ENCODE measurements at places on chromosomes 6 and 20.

GRCh38 chr20:34037121-34037520 is 43.4 kb downstream of the RALY start:
- peak; percentile 7 for DNase-seq

- DNase-seq: no peak
Measured at GRCh38 chr6:151018046-151018445, 152.5 kb downstream of the MTHFD1L start.

DNA sequence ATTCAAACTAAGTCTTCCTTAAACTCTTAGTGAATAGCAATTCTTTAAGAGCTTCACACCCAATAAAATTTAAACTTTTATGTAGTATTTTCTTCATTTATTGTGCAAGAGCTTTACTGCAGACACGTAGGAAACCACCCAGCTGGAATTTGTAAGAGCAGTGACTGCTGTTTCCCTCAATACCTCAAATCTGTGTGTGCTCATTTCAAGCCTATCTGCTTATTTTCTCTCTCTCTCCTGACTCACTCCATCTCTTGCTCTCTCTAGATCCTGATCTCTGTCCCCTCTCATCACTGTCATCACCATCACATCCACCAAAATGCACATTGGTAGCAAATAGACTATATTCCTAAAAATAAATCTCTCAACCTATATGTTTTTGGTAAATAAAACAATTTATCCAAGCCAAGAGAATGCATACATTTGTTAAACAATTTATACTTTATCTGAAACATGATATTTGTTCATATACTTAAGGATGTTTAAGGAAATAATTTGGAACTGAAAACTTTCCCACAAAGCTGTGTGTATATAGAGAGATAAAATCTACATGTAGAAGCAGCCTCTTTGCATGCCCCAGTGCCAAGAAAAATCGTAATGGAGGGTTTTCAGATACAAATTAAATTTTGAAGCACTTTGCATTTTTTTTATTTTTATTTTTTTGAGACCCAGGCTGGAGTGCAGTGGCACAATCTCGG is 273.0 kb downstream of the TFAP2A start:
- no peak for DNase-seq

DNA sequence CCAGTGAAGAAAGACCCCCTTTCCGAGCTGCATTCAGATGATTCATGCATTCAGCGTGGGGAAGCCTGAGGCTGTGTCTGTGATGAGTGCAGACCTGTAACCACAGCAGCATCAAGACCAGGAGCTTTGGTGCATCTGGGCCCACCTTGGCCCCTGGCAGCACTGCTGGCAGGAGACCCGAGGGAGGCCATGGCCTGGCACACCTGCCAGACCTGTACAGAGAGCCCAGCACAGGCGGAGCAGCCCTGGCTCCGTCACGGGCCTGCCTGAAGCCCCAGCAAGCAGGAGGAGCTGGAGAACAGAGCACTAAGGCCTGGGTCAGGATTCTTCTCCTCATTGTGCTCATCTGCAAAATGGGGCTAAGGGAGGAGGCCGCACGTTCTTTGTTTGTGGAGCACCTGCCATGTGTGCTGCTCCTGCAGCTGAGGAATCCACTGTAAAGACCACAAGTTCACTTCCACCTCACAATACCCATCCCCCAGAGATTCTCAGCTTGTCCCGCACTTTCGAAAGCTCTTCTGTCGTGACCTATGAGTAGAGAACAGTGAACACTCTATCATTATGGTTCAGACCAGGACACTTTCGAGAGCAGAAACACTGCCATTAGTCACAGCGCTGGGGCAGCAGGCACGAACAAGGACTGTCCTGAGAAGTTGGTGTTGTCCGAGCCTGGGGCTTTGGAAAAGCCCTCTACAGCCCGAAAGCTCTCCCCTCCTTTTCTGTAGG is 144.4 kb upstream of the CST7 start:
- DNase-seq: no peak

- DNase-seq: no peak
Measured at GRCh38 chr6:127946388-127946787, 45.5 kb upstream of the THEMIS start.

DNA sequence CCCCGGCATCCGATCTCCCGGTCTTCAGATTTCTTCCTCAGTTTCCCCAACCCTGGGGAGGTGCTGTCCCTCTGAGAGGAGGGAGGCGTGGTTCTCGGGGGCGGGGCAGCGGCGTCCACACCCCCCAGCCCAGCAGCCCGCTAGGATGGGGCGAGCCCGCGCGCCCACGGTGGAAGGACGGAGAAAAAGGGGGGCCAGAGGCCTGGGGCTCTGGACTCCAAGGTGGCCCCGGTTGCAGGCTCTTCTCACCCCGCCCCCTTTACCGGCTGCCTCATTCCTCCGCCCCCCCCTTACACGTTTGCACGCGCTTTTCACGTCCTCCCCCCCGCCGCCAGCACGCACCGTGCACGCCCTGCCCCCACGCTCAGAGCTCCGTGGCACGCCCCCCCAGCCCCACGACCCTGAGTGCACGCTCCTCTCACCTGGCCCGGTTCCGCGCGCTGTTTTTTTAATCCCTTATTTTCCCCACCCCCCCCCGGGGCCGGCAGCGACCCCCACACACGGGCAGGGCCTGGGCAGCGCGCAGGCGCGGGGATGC is 402 bp downstream of the ZBTB12 start:
- peak; percentile 40 for DNase-seq

- DNase-seq: no peak
Measured at GRCh38 chr6:51959744-51960383, 127.5 kb downstream of the PKHD1 start.

DNA sequence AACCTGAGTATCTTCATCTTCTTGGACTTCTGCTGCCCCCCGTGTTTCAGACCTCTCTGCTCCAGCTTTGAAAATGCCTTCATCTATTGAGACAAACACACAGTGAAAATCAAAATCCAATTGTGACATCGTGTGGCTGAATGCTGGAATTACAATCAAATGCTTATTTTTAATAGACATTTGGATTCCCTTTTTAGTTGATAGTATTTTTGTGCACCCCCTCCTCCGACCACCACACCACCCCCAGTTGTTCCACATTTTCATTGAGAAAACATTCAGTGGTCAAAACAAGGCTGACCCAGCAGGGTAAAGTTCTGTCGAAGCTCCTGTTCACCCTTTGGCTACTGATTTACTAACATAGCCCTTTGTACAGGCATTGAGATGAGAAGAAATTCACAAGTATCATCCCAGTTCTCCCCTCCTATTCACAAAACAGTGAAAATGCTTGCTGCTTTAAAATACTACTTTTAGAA is 79.0 kb downstream of the NRSN1 start:
- DNase-seq: no peak

- DNase-seq: peak; percentile 84
Measured at GRCh38 chr6:26532699-26533531, 5.3 kb upstream of the HMGN4 start.

Data from activated CD4-positive, CD25-positive, alpha-beta regulatory T cell treated with anti-CD3 and anti-CD28 coated beads, Interleukin-2, amount 50 U/mL, for 16 hours (primary cell).